Mucosa of gallbladder (tissue), 1 donor: ENCODE measurements at places on chromosomes 4 and X. TPM values are rescaled to one million over a fixed set of nuclear protein-coding genes. Genes with fewer than 3 reads are reported as not detected.

The HGFAC gene
- 1.9 TPM for total RNA-seq

The GATA1 gene
- 0.98 TPM for total RNA-seq

The PPP2R2C gene
- total RNA-seq: 0.49 TPM

The SSX2 gene
- not detected for total RNA-seq

The CT45A2 gene
- not detected for total RNA-seq

The RTL5 gene
- total RNA-seq: 6.8 TPM

The IL2 gene
- total RNA-seq: 3.4 TPM

The MAP3K15 gene
- total RNA-seq: 0.12 TPM

The RS1 gene
- not detected for total RNA-seq

The L1CAM gene
- total RNA-seq: 10.0 TPM

The CETN2 gene
- 44.3 TPM for total RNA-seq

The USP17L5 gene
- total RNA-seq: not detected

The GAB1 gene
- 47.9 TPM for total RNA-seq

The MUC7 gene
- total RNA-seq: not detected

The MAGEC1 gene
- total RNA-seq: not detected

The INPP4B gene
- 16.0 TPM for total RNA-seq

The NPY1R gene
- total RNA-seq: 6.3 TPM

The AREG gene
- total RNA-seq: 9.9 TPM

The OPRPN gene
- total RNA-seq: not detected

The FAM133A gene
- total RNA-seq: not detected

The EXOC1L gene
- total RNA-seq: not detected

The XPNPEP2 gene
- 2.0 TPM for total RNA-seq

The ZRSR2 gene
- total RNA-seq: 11.7 TPM

The FMR1NB gene
- total RNA-seq: not detected

The DDX53 gene
- not detected for total RNA-seq

The ANOS1 gene
- 2.9 TPM for total RNA-seq

The ZNF185 gene
- total RNA-seq: 16.5 TPM

The MAGEA4 gene
- total RNA-seq: not detected

The TCEAL2 gene
- 10.5 TPM for total RNA-seq

The KLHL2 gene
- total RNA-seq: 25.0 TPM

The HPSE gene
- 5.9 TPM for total RNA-seq

The HDX gene
- 6.0 TPM for total RNA-seq

The FAM241A gene
- total RNA-seq: 2.6 TPM

The PLAC1 gene
- total RNA-seq: not detected

The OPHN1 gene
- 7.6 TPM for total RNA-seq

The LAMP2 gene
- 328 TPM for total RNA-seq

The AMOT gene
- 35.4 TPM for total RNA-seq

The GPR173 gene
- 1.4 TPM for total RNA-seq

The FGB gene
- 7.5 TPM for total RNA-seq

The GLRB gene
- total RNA-seq: 2.7 TPM

The SHROOM4 gene
- total RNA-seq: 5.3 TPM

The NHSL2 gene
- 13.6 TPM for total RNA-seq

The SPANXD gene
- total RNA-seq: not detected

The EDA2R gene
- total RNA-seq: 1.9 TPM

The NDNF gene
- total RNA-seq: 45.2 TPM

The COX7B gene
- total RNA-seq: 238 TPM

The GLUD2 gene
- 7.6 TPM for total RNA-seq

The ADH1C gene
- total RNA-seq: 41.6 TPM
